ENCODE measurements at places on chromosomes 1 and 21.

DNA sequence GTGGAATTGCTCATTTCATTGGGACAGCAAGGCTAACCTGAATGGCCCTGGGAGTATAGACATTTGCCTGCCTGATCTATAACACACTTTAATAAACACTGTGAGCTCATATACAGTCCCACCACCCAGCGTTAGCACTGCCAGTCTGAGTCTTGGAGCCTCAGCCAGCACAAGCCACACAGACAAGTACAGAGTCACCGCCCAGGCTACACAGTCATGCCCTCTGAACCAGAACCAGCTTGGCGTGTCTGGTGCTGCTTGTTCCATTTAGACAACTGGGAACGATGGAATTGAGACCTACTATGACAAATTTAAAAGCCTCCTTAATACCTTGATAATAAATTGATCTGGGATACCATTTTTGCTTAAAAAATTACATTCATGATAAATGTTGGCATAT, 31.6 kb downstream of the NID1 start:
- no peak for DNase-seq

DNA sequence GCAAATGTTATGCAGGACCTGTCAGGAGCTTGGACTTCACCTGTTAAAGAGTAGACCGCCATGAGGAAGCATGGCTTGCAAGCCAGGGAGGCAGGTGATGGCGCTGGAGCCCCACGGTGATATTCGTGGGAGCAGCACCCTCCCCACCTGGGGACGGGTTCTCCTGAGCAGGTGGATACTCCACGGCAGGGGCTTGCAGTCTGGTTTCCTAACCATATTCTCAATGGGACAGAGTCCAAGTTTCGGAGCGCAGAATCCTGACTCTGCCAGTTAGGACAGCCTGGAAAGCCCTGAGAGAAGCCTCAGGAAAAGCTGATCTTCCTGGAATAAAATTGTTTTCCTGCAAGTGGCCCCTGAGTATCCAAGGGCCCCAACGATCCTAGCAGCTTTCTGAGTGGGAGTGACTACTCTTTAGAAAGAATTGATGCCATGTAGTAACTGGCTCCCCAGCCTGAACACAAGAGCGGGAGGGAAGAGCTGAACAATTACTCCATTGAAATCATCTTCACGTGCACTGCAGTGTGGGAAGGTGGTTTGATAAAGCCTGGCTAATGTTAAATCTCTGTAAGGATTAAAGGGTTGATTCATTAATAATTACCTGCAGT, 146.3 kb upstream of the RAB4A start:
- no peak for DNase-seq

DNA sequence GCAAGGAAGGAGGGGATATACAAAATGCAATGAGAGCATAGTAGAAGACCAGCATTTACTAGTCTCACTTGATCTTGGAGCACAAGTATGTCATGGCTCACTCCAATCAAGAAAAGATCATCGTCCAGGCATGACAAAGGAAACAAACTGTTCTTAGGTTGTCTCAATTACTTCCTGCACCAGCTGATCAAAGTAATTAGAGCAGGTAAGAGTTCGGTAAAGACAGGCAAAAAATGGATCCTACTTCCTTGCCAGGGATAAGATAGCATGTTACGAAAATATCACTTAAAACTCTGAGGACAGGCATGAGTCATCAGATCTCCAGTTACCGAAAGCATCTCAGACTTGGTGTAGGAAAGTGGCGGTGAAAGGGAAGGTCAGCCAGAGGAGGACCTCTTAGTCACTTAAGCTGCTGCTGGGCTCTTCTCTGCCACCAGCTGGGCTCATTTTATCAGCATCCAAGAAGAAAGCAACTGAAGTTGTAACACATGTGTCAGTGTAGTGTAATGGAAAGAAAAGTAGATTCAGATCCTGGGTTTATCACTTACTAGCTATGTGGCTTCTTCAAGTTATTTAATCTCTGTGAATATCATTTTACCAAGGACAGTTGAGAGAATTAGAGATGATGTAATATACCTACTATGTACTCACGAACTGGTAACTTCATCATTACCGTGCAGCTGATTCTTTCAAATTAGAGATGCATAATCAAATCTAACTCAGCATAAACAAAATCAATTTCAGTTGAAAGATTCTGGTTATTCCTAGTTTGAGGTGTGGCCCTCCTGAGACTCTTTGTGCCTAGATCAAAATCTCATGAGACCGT, 46.8 kb downstream of the XCL1 start:
- DNase-seq: no peak

GRCh38 chr1:162944974-162945674, 84.1 kb upstream of the CCDC190 start:
- no peak for DNase-seq

DNA sequence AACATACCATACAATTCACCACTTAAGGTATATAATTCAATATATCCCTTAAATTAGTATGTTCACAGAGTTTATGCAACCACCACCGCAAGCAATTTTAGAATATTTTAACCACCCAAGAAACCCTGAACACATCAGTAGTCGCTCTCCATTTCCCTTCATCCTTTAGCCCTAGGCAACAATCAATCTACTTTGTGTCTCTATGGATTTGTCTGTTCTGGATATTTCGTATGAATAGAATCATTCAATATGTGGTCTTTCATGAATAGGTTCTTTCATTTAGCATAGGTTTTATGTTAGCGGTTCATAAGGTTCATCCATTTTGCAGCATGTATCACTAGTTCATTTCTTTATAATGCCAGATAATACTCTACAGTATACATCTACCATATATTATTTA, 4.2 kb upstream of the DPT start:
- no peak for DNase-seq

DNA sequence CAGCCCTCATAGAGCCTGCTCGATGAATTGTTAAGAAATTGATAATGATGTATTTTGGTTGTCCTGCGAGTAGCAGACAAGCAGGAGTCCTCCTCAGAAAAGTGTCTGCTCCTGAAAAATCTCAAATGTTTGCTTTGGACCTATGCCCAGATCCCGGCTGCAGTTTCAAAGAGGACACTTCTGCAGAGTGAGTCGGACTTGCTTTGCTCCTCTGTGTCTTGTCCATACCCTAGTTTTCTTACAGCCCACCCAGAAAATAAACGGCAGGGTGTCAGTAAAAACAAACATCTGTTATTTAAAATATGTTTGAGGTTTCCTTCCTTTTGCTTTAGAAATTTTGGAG, 2.8 kb downstream of the S100A10 start:
- no peak for DNase-seq

DNA sequence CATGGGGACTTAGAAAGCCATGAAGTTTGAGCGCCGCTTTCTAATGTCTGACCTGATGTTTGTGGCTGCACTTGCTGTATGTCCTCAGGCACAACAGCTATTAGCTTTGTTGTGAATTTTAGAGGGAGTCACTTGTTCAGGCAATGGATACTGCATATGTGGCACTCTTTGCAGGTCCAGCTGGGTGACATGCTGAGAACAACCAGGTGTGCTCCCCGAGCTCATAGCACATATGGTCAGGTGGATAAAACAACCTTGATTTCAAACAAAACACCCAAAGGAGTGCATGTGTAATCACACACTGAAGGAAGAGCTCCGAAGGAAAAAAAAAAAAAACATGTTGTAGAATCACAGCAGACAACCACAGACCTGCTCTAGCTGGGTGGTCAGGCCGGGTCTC, 178.6 kb downstream of the BACH1 start:
- no peak for DNase-seq

All from stimulated activated CD8-positive, alpha-beta memory T cell treated with anti-CD3 and anti-CD28 coated beads, Interleukin-4, amount 100 ng/mL, for 1 hour (primary cell).